Endothelial cell (in vitro differentiated cells): ENCODE measurements at places on chromosomes 7 and 10.
A peak's percentile ranks its signal among the peaks of the same experiment; 100 is the strongest.

DNA sequence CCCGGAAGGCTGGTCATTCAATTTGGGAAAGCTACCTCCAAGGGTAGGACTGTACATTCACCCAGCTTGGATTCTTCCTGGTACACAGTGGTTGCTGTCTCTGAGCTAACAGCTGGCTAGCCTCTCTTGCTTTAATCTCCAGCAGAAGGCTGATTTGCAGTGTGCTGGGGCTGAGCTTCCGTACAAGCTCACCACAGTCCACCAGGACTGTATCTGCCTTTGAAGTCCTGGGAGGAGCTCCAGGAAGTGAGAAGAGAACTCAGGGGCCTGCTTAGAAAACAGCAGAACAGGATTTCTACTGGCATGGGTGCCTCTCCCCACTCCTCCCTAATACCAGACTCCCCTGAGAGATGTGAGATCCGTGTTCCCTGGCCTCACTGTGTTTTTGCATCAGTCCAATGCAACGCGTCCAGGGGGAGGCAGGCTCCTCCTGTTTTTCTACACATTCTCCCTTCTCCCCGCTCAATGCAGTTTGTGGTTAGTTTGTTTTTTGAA lies 6.6 kb downstream of the AFAP1L2 start:
- DNase-seq, result no peak

- no peak for DNase-seq
Measured at GRCh38 chr10:112027731-112028280, 155.8 kb downstream of the GPAM start.

DNA sequence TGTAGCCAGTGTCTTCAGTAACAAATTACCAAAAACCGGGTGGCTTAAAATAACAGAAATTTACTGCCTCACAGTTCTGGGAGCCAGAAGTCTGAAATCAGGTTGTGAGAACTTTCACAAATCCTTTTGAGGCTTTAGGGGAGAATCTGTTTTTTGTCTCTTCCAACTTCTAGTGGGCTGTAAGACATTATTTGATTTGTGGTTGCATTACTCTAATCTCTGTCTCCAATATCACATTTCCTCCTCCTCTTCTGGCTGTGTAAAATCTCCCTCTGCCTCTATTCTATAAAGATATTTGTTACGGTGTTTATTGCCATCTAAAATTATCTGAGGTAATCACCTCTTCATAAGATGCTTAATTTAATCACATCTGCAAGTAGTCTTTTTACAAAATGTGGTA lies 1039.6 kb upstream of the LRRN3 start:
- DNase-seq, result no peak

DNA sequence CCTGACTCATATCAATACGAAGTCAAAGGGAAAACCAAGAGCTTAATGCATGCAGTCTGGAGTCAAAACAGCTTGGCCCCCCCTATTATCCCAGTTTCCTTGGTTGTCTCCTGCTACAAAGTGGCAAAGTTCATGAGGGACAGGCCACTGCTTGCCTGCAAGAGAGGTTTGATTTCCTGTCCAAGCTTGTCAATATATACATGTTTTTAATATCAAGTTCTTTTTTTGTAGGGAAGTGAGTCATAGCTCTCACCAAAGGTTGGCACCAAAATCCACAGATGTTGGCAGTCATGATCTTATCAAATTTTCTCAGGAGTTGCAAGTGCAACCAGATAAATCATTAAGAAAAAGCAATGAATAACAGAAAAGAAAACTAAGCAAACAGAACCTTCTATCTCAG lies 176.8 kb downstream of the COBL start:
- DNase-seq, result no peak

DNA sequence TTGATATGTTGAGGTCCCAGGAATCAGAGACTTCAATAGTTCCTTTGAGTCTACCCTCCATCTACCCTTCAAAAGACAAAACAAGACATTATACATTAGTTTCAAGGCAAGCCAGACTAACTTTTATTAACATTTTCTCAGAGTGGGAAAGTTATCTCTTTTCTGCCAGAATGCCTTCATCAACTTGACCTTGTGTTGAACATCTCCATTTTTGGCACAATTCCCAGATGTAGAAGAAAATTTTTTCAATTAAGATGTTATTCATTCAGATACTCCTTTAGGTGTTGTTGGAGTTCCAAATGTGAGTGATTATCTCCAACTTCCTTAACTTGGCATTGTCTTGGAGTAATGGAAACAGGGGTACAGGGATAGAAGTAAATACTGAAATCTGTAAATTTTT lies 59.1 kb downstream of the NRF1 start:
- DNase-seq, result no peak

DNA sequence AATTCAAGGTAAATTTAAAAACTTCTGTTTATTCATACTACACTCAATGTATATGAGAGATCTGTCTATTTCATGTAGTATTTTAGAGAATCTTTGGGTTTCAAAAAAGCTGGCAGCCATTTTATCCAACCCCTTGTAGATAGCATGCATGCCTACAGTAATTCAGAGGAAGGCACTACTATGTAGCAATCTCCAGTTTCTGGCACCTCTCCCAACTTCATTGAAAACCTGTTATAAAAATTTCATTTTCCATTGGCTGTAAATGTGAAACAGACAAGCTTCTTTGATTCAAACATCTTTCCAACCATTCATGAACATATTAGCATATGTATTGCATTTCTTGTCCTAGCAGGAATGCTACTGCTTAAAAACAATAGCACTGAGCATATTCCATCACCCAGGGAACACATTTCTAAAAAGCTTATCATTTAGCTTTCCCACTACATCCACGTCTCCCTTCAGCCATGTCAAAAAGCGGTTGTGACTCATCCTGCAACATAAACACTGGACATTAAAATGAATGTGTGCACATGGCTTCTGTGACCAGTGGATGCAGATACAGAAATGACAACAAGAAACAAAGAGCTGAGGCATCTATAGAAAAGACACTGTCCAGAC lies 330.4 kb upstream of the AOAH start:
- DNase-seq, result no peak

- no peak for DNase-seq
Measured at GRCh38 chr10:75019370-75019769, 92.1 kb upstream of the SAMD8 start.

DNA sequence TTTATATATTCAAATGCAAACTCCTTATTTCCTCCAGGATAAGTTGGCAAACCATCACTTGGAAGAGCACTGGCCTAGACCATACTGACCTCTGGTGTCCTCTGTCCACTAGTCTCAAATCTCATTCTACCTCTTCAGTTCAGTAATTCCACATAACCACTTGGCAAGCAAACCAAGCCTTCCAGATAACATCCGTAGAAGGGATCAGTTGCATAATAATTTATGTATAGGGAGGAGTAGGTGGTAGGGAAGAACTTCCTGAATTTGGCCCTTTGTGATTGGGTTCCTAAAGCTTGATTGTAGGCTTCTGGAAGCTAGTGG lies 55.0 kb downstream of the WAC start:
- DNase-seq, result no peak

DNA sequence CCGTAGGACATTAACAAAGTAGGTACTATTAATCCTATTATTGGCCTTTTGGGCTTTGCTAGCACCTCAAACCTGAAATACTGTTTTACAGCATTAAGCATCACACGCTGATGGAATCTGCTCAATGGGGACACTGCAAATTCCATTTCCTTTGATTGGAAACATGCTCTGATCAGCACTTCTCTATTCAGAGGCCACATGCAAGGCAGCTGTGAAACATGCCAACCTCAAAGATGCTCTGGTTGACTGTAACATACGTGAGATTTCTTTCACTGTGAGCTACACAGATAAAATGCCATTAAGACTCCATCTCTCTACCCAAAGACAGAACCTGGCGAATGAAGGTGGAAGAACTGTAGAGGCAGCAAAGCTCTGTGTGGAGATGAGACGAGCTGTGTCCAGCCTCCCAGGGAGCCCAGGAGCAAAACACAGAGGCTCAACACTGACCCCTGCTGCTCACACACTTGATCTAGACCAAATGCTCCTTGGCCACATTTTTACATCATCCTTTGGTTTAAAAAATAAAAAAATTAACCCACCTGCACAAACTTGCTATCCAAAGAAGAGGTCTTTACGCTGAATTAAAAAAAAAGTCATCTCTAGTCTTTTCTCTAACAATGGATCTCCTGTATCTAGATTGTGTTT lies 8.0 kb downstream of the RSU1 start:
- DNase-seq, result peak; percentile 66
